ENCODE measurements at places on chromosomes 16 and 17. TPM values are rescaled to one million over a fixed set of nuclear protein-coding genes. Genes with fewer than 3 reads are reported as not detected.

- H3K27me3 ChIP-seq = no peaks in the 10 kb centered on the region
- H3K4me1 ChIP-seq = no peaks in the 10 kb centered on the region
- no peak overlapping the region for H3K4me3 ChIP-seq
- no peaks in the 10 kb centered on the region for H3K36me3 ChIP-seq
- no peak overlapping the region for H3K27ac ChIP-seq
These were observed 156.8 kb upstream of the IRX3 start for GRCh38 chr16:54443352-54443751.

DNA sequence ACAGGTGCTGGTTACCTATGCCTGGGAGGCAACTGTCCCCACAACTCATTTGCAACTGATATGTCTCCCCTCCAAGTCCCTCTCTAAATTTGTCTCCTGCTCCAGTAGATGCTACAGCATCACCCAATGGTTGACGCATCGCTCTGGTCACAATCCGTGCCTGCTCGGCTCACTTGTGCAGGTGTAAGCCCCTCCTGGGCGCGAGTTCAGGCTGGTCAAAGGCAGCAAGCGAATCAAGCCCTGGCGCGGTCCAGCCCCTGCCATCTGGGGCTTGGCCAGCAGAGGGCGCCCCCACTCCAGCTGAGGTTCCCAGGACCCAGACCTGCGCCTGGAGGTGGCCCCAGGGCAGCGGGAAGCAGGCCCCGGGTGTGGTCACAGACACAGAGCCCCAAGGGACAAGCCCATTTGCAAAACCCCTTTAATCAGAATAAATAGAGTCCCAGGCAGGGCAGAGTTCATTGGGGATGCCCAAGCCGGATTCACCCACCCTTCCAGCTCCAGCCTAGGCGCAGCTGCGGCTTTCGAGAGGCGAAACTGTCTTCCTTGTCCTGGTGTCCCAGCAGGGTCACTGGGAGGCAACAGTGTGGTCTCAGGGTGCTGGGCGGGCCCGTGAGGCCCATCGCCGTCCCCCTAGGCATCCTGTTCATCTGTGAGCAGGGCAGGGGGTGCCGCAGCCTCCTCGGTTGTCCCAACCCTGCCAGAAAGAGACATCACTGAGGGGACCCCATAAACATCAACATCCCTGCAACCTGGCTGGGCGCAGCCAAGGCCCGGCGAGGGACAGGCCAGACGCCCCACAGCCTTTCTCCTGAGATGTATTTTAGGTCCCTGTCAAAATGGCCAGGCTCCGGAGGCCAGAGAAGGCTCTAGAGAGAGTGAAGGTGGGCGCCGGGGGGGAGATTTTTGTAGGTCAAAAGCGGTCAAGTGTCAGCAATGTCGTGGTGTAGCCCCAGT, 15.8 kb downstream of the TMC6 start:
- H3K27ac ChIP-seq = no peak overlapping the region
- no peaks in the 10 kb centered on the region for H3K4me1 ChIP-seq
- no peaks in the 10 kb centered on the region for H3K27me3 ChIP-seq
- H3K4me3 ChIP-seq = no peak overlapping the region
- no peaks in the 10 kb centered on the region for H3K36me3 ChIP-seq

DNA sequence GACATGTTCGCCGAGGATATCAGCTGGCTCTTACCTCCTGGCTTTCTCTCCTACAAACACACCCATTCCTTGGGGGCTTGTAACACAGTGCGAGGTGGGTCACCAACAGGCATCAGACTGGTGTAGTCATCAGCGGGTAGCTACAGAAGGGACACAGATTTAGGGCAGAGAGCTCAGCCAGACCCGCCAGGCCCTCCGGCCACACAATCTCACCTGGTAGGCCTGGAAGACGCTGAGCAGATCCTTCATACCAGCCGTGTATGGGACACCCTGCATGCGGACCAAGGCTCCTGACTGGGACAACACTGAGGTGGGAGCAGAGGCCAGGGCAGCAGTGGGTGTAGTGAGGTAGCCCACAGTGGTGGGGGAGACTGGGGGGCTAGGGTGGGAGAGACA, 5.8 kb downstream of the ESRP2 start:
- H3K4me1 ChIP-seq = peaks cover 27% of the 10 kb centered on the region
- H3K27ac ChIP-seq = no peak overlapping the region
- H3K36me3 ChIP-seq = peaks cover 28% of the 10 kb centered on the region
- H3K27me3 ChIP-seq = no peaks in the 10 kb centered on the region
- no peak overlapping the region for H3K4me3 ChIP-seq

- DNase-seq = no peak
- peak overlapping the region; percentile 16 for H3K4me3 ChIP-seq
- H3K36me3 ChIP-seq = no peaks in the 10 kb centered on the region
- no peak overlapping the region for H3K27ac ChIP-seq
- H3K27me3 ChIP-seq = no peaks in the 10 kb centered on the region
- no peaks in the 10 kb centered on the region for H3K4me1 ChIP-seq
These were observed 702 bp upstream of the WNT3 start for GRCh38 chr17:46818929-46819859.

The CCL4L2 gene
- total RNA-seq = not detected

The SLC25A19 gene
- total RNA-seq = 6.9 TPM
